Brain pericyte (primary cell): ENCODE measurements at places on chromosomes 7 and 10.

DNA sequence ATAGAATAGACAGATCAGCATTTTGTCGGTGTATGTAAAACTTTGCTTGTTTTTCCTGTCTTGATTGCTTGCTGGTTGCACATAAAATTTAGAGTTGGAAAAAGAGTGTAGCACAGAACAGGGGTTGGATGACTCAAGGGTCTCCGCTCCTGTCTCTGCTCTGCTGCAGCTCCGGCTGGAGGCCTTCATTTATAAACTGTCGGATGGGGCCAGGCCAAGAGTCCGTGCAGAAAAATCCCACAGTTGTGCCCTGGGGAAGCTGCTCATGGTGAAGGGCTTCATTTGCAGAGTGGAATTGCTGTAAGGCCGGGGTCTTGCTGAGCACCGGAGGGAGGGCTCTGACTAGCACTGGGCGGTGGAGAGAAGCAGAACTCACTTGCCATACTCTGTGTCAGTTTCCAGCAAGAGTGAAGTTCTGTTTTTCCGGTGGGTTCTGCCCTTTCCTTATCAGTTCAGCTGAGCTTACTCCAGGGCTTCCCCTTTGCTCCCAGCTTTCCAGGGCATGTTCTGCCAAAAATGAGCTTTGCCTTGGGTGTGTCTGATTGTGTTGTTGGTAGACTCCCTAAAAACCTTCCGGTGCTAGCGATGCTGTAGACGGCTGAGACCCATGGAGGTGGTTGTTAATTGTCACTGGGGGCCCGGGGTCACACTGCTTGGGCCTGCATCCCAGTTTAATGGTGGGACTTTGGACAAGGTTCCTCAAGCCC lies 67.2 kb downstream of the CAMK1D start:
- DNase-seq = no peak

- DNase-seq = no peak
Observed at GRCh38 chr7:44448922-44449583, 41.4 kb downstream of the NUDCD3 start.

DNA sequence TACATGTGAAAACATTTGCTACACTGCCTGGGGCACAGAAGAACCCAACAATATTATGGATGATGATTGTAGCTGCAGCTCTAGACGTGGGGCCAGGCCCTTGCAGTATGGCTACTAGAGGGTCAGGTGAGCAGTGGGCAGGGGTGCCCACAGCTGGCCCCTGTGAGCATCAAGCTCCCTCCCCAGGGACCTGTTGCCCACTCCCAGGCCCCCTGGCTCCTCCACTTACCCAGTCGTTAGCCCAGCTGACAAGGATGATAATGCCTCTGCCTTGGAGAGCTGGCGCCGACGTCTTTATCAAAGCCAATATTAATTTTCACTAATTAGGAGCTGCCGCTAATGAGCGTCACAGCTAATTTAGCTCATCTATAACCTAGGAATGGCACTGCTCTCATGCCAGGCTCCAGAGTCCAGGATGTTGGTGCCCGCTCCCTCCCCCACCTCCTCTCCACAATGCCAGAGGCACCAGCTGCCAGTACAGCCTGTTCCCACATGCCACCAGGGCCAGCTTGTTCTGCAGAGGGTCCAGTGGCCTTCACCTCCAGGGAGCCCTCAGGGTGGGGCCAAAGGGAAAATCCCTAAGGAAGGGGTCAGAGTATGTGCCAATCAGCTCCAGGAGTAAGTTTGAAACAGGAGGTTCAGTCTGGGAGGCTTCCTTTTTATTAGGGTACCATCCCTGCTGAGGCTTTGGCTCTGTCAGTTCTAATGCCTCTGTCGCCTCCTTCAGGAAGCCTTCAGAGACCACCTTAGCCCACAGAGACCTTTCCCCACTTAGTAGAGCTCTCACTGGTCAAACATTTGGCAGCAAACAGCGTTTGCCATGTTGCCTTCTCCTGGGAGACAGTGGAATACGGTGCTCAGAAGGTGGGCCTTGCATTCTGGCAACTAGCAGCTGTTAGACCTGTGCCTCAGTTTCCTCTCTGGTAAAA lies 77.2 kb downstream of the CDH23 start:
- DNase-seq = no peak

GRCh38 chr10:49741108-49741995 lies 20.8 kb downstream of the OGDHL start:
- DNase-seq = no peak

GRCh38 chr7:50717181-50717580 lies 65.5 kb downstream of the GRB10 start:
- no peak for DNase-seq
